NCI-H1048 (cell line): ENCODE measurements at places on chromosomes 16 and 17.

GRCh38 chr16:20001856-20002707, 71.6 kb downstream of the GPR139 start:
- DNase-seq: no peak

DNA sequence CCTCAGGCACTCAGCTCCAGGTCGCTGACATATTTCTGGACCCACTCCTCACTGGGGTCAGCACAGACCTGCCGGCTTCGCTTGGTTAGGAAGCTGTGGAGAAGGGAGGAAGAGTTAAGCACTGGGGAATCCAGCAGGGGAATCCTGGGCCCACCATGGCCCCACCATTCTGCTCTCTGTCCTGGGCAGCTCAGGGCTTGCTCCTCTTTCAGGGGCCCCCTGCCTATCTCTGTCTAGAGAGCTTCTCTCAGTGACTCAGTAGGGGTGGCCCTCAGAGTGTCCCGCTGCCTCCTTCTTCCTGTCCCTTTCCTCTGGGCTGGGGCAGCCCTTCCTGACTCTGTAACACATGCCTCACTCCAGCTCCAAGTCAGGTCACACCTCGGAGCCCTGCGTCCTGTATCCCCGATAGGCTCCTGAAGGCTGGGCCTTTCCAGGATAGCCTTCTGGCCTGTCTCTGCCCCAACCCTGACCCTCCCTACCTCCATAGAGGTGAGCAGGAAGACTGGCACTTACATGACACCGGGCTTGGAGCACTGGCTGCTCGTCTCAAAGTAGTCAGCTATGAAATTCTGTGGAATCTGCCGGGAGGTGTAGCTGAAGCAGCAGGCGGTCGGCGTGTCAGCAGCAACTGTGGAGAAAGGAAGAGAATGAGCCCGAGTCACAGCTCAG, 1.1 kb downstream of the CCL3 start:
- DNase-seq: no peak

GRCh38 chr16:86994651-86995171, 322.5 kb downstream of the C16orf95 start:
- DNase-seq: no peak

DNA sequence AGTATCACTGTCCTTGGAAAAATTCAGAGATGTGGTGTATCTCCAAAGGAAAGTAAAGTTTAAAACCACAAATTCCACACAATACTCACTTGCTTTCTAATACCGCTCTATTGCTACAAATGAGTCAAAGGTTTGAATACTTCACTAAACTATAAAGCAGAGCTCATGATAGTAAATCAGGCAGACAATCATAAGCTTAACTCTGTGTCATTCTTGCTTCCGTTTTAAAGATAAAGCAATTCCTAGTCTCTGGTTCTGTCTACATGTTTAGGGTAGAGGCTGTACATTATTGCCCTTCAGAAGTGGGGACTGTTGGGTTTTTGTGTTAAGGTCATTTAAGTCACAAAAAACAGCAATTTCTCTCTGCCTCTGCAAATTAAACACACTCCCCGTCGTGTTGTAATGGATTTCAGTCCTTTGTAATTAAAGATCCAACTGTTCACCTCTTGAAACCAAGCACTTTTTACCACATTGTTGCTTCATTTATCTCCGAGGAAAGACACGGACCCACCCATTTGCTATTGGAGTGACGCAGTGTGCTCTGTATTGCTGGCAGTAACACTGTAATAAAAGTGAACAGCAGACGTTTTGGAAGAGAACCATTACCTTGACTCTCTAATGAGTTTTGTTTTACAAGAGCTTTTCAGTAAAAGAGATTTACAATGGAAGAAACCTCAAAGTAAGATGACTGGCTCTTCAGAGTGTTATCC, 83.1 kb upstream of the CNTNAP4 start:
- DNase-seq: no peak

- DNase-seq: no peak
Observed at GRCh38 chr16:48054881-48055601, 100.8 kb downstream of the ABCC12 start.

GRCh38 chr16:10868596-10869469, 8.2 kb upstream of the CIITA start:
- DNase-seq: no peak

GRCh38 chr17:48597778-48598631, 4.4 kb upstream of the HOXB5 start:
- DNase-seq: no peak

- DNase-seq: no peak
Observed at GRCh38 chr17:82092094-82092586, 5.9 kb downstream of the FASN start.

DNA sequence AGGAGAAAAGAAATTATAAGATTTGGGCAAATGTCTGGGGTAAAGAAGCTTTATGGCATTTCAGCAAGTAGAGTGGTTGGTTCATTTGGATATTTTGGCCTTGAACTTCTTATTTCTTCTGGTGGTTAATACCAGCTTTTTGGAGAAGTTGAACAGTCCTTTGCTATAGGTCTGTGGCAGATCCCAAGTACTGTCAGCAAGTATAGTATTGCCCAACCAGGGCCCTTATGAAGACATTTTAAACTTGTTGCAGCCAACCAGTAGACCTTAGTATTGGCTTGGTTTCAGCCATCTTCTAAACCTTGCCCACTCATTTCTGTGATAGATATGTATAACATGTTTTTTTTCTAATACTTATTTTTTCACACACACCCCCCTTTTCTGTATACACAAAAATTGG, 2.2 kb downstream of the SP2 start:
- no peak for DNase-seq

DNA sequence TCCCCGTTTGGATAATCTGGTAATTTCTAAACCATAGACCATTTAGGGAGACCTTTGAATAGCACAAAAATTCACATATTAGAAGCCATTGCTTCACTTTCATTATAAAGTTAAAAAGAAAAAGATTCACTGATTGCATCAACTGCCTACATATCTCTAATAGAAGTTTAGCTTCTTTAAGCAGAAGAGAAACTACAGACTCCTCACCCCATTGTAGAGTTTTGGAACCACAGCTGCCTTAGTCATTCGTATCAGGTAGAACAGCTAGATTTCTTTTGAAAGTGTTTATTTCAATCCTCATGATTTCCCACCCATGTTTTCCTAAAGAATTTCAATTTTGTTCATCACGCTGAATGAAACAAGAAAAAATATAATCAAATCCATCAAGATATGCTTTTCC, 144.8 kb downstream of the CDH8 start:
- no peak for DNase-seq

DNA sequence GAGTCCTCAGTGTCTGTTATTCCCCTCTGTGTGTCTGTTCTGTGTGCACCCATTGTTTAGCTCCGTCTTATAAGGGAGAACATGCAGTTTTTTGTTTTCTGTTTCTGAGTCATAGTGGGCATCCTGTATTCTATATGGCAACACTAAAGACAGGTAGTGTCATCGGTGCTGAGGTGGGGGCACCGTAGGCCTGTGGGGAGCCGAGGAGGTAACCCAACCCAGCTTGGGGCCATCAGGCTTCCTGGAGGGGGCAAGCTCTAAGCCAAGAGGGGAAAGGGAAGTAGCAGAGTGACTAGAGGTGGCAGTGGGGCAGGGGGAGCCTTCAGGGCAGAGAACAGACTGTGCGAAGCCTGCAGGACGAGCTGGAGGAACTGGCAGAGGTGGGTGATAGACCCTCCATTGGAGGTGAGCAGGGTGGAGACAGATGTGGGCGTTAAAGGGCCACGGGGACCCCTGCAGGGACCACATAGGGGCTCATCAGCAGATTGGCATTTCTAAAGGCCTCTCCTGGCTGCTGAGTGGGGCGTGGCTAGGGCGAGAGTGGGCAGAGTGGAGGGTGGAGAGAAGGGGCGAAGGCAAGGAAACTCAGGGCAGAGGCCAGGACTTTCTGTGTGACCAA, 36.5 kb downstream of the CPNE2 start:
- no peak for DNase-seq

DNA sequence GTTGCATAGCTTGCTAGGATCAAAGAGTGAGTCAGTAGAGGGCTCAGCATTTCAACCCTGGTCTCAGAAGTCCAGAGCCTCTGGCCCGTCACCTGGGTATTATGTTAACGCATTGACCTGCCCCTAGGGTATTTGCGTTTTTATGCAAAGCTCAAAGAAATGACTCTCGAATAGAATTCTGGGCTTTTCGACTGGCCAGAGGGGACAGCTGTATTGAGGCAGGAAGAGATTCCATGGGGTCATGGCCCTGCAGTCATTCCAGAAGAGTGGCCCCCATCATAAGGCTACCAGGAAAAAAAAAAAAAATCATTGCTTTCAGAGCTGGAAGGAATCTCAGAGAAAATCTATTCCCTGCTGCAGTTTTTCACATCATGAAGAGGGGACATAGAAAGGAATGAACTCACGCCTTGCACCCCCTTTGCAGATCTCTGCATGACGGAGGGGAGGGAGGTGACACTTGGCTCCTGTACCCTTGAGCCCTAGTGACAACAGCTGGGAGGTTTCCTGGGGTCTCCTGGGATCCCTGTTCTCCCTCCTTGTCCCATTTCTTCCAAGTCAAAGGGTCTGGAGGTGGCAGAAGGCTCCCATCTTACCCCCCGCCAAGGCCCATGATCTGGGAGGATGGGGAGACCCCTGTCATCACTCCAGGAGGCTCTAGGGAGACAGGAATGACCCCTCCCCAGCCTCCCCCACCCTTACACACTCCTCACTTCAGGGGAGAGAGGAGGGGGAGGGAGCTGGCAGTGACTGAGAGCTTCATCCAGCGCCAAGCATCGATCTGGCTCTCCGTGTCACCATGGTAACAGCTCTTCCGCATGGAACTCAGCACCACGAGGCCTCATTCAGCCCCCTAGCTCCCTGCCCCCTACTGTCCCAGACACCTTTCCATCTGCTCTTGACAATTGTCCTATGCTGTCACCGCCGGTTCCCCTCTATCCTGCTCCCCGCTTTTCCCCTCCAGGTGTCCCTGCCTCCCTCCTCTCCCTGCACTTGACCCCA, 35.8 kb downstream of the GP2 start:
- DNase-seq: no peak

DNA sequence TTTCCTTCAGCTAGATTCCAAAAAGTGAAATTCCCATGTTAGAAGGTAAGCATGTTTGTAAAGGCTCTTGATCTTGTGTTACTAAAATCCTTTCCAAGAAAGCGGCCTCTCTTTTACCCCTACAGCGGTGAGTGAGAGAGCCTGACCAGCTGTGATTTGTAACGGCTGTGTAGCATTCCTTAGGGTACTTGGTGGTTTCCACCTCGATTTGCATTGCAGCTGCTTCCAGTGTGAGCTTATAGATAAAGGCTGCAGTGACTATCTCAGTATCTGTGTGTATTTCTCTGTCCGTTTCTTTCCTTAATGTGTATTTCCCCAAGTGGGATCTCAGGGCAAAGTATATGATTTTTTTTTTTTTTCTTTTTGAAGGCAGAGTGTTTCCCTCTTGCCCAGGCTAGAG, 169.4 kb downstream of the SNX29 start:
- DNase-seq: no peak

- DNase-seq: no peak
Observed at GRCh38 chr17:28744972-28745785, 1.4 kb downstream of the TRAF4 start.

- no peak for DNase-seq
Observed at GRCh38 chr17:47959825-47960655, 2.4 kb upstream of the PRR15L start.

DNA sequence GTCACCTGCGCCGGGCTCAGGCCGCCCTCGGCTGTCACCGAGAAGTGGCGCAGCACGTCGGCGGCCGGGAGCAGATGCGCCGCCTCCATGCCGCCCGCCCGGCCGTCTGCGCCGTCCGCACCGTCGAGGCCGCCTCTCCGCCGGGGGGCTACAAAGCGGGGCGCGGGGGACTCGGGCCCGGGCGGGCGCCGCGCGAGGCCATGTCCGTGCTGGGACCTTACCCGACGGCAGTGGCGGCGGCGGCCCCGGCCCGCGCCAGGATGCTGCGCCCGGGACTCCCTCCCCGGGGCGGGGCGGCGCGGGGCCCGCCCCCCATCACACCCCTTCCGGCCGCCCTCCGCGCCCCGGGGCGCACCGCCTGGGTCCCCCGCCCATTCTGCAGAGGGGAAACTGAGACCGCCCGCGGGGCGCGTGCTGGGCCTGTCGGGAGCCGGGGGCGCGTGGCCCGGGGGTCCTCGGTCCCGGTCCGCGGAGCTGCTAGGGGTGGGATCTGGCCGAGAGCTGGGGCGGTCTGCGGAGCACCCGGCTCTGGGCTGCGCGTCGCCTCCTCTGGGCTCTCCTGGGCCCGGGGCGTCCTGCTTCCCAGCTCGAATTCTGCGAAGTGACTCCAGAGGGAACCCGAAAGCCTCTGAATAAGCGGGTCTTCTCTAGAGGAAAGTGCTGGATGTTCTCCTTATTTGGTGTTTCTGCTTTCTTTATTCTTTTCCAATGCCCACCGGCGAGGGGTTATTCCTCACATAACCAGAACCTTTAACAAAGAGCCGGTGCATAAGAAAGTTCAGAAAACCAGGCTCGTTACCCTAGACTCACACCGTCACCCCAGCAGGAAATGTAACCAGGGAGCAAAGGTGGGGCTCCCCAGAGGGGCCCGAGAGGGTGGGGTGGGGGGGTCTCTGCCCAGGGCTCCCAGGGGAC, at the start of gene ATP2A3:
Gene ATP2A3, minus strand, starts transcription at position 235 of the 915 bp plus-strand sequence. Its CDS starts 146 bp downstream, at position 89.
- DNase-seq: no peak

DNA sequence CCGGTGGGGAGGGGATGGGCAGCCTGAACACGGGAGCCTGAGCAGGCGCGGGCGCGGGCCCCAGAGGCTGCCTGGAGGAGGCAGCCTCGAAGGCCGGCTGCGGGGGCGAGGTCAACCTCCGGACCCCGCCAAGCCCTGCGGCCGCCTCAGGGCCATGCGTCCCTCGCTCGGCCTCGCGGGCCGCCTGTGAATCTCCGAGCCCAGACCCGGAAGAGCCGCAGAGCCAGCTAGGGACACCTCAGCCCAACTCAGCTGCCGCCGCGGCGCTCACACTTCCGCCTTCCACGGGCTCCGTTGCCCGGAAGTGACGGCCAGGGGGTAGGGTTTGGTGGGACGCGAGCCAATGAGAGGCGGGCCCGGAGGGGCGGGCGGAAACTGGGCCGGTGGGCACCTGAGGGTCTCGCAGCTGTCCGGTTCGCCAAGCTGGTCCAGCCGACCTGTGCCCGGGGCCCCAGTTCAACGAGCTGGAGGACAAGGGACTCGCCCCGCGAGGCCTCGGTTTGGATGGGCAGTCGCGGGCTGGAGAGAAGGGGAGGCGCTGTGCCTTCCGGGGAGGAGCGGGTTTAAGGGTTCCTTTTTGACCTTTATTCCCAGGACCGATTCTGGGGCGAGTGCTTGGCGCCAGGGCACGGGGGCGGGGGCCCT, at the start of gene SLC38A10:
Gene SLC38A10, minus strand, starts transcription at position 277 of the 645 bp plus-strand sequence. CDS start 386 bp downstream, outside the sequence.
- DNase-seq: no peak
